Activated naive CD4-positive, alpha-beta T cell (primary cell): ENCODE measurements at places on chromosomes 5 and 9.

DNA sequence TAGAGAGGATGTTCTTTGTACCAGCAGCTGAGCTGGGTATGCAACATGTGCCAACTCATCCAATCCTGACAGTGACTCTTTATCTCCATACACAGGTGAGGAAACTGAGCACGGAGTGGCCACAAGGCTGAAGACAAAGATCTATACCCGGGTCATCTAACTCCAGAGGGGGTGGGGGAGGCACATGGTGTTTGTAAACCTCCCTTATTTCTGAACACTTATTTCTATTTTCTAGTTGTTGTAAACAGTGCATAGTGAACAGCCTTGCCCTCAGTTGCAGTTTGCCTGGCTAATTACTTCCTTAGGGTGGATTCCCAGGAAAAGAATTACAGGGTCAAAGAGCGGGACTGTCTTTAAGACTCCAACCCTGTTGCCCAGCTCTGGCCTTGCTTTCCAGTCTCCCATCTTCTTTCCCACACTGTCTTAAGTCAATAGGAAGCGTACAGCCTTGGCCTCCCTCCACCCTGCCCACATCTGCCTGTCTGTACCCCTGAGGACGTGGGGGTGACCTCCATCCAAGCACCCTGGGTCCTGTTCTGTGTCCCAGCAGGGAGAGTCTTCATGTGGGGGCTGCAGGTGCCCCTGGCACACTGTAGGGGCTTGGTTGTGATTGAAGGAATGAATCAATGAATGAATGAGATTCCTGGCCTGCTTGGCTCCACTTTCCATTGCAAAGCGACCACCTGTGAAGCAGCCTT, 13.2 kb upstream of the FIBCD1 start:
- no peak for DNase-seq

- no peak for DNase-seq
Observed at GRCh38 chr5:100322483-100322882, 212.7 kb upstream of the FAM174A start.

DNA sequence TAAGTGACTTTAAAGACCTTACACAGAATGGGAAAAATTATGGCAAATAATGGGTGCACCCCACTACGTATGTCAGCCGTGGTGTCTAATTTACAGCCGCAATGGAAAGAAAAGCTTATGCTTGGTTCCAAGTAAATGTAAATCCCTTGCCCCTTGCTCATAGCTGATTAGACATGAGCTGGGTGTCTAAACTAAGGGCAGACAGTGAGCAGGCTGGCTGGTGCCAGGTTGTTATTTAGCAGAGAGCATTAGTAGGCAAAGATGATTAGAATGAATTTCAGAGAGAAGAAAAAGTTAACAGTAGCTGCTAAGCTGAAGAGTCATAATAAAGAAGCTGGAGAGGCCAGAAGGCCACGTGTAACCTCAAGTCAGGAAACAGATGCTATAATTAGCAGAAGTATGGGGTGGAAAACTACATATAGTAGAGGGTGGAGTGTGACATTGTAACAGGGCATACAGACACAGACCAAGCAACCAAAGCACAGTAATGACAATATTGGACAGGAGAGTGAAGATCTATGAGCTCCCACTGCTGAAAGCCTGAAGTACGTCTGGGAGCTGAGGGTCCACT, 257.7 kb downstream of the MCTP1 start:
- no peak for DNase-seq

DNA sequence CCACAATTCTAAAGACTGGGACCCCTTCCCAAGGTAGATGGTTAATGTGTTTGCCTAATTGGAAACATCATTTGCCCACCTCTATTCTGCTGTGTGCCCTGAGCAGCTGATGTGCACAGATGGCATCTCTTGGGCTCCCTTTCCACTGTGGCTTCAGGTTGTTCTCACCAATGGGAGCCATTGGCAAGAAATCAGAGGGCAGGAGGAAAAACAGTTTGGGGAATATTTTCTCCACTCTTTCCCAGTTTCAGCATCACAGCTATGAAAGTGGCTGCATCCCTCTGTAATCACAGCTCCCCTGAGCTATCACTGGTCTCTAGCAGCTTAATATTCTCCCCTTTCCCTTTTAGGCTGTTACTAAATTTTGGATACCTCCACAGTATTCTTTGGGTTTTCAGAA, 911.6 kb upstream of the SEMA6A start:
- DNase-seq: no peak

GRCh38 chr5:123294544-123294943, 128.7 kb downstream of the CEP120 start:
- DNase-seq: no peak

- no peak for DNase-seq
Observed at GRCh38 chr9:79489261-79490000, 82.3 kb upstream of the TLE4 start.

DNA sequence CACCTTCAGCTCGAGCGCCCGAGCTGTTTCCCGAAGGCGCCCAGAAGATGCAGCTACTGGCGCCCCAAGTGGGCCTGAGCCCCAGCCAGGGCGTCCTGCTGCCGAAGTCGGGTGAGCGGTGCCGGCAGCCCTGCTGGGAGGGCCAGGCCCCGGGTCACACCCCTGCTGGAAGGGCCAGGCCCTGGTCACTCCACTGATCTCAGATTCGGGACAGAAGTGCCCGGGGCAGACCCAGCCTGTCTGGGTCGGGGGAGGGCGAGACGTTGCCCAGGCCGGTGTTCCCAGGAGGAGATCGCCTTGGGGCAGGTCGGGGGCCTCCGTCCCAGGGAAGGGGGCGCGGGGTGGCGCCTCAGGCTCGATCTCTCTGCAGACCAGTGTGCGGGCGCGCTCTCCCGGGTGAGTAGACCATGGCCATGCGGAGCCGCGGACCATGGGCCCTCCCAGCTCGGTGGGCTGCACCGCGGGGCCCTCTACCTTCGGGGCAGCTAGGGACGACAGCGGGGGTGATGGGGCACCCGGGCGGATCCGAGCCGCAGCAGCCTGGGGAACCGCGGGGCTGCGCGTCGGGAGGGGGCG, 2.3 kb downstream of the LCNL1 start:
- DNase-seq: no peak

DNA sequence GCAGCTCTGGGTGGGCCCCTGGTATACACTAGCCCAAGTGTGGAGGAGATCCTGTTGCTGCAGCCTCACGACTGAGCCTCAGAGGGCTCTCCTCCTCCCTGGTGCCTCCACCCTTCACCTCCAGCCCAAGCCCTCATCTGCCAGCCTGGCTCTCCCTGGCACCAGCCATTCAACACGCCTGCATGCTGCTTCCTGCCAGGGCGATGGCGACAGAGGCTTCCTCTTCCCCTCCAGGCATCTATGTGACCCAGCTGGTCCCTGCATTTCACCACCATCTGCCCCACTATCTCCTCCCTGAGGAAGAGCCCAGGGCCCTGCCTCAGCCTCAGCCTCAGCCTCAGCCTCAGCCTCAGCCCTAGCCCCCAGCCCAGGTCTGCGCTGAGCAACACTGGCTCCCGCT, 54.8 kb upstream of the ANGPTL2 start:
- no peak for DNase-seq

DNA sequence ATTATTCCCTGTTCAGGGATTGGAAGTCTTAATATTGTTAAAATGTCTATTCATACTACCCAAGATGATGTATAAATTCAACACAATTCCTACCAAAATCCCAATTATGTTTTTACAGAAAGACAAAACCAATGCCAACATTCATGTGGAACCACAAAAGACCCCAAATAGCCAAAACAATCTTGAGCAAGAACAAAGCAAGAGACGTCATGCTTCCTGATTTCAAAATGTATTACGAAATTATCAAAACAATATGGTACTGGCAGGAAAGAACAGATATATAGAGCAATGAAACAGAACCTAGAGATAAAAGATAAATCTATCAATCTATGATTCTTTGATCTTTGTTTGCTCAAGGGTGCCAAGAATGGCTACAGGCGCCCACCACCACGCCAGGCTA, 237.9 kb downstream of the TAF11L14 start:
- DNase-seq: no peak
